ENCODE measurements at places on chromosomes 13 and 19.

DNA sequence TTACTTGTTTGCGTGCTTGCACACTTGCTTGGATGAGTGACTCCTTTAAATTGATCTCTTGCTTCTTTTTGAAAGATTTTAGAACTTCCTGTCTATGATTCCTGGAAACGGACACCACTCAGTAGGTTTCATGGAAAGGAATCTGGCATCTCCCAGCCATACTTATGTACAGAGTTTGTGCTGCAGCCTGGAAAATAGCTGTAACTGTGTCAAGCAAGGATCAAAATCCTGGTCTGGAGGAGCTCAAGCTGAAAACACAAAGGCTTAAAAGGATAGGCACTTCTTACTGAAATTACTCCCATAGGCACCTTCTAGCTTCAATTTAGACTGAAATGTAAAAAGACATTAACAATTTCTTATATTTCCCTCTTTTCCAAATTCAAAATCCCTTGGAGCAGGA, 1.4 kb upstream of the FREM2 start:
- no peak for DNase-seq

DNA sequence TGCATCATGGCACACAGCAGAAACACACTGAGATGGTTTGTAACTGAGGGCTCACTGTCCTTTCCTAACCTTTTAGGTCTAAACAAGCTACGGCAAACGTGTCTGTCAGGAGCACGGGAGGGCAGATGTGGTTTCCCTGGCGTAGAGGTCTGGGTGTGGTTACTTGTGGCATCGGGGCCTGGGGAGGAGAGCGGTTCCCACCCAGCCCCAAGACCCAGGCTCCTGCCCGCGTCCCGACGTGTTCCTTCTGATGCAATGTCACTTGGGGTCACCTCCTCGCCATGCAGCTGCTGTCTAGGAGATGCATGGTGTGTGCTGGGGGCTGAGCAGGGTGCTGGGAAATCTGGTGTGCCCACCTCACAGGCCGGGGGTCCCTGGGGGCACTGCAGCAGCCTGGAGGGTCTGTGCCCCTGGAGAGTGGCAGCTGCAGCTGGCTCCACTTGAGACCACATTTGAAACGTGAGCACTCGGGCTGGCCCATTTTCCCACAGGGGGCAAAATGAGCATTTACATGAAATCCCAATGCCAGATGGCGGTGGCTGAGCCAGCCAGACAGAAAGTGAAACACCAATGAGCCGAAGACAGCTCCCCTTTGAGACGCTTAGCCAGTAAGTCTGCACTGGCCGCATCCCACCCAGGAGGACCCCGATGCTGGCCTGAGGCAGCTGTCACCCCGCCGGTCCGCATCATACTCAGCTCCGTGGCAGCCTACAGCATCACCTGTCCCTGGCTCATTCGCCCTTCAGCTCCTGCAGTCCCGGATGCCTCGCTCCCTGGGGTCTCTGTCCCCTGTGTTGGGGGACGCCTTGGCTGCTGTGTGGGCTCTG, 22.3 kb upstream of the MYDGF start:
- no peak for DNase-seq

- DNase-seq = no peak
Measured at GRCh38 chr13:109273326-109273751, 513.0 kb downstream of the IRS2 start.

- no peak for DNase-seq
Measured at GRCh38 chr19:19613506-19613905, 5.0 kb downstream of the PBX4 start.

DNA sequence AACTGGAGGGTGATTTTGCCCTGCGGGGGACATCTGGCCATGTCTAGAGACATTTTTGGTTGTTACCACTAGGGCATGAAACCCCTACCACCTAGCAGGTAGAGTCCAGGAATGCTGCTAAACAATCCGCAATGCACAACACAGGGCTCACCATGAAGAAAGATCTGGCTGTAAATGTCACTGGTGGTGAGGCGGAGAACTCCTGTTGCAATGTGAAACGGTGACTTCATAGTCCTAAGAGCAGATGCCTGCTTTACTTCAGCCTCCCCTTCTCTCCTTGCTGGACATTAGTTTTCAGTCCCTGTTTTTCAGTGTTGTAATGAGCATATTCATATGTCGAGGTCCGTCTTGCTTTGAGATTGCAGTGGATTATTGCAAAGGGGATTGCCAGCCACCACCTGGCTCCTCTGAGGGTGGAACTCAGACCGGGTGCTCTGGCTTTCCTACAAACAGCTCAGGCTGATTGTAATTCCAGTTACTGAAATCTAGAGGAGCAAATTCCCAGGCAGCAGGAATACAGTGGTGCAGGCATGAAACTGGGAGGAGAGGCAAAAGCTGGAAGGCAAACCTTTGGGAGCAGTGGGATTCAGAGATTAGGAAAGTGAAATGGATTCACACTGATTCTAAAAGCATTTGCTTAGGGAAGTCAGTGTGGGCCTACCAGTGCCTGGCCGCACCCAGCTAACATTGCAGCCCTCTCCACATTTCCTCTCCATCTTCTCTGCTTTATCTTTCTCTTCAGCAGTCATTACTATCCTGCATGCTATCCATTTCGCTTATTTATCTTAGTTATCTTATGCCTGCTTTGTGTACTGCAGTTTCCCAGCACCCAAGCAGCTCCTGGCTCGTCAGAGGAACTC, 76.1 kb upstream of the PCDH8 start:
- DNase-seq = no peak

DNA sequence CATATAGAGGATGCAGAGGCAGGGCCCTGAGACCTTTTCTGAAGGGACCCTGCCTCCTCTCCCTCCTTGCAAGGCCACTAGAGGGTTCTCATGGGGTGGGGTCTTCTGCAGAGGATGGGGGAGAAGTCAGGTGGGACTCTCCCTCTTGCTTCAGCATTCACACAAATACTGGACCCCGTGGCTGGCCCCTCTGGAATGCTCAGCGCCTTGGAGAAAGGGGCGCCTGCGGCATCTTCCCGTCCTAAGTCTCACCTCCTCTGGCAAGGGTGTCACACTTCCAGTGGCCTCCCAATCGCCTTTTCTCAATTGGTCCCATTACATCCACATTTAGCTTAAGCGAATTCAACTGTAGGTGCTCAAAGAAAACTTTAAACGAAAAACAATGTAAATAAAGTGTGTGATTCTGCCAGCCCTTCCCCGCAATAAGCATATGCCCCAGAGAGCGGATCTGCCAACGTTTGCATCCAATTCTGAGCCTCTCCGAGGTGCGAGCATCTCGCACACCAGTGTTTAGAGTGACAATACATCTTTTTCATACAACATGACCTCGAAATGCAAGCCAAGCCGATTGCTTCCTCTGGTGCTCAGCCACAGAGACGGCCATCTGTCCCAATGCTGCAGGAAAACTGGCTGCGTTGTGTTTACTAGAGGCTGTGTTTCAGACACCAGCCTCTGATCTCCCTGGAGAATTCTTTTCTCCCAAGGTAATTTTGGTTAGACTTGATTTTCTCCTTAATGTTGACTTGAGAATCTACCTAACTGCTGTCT, 69.1 kb upstream of the WASF3 start:
- DNase-seq = peak; percentile 81

- no peak for DNase-seq
Measured at GRCh38 chr13:110001670-110002275, 215.4 kb upstream of the IRS2 start.

DNA sequence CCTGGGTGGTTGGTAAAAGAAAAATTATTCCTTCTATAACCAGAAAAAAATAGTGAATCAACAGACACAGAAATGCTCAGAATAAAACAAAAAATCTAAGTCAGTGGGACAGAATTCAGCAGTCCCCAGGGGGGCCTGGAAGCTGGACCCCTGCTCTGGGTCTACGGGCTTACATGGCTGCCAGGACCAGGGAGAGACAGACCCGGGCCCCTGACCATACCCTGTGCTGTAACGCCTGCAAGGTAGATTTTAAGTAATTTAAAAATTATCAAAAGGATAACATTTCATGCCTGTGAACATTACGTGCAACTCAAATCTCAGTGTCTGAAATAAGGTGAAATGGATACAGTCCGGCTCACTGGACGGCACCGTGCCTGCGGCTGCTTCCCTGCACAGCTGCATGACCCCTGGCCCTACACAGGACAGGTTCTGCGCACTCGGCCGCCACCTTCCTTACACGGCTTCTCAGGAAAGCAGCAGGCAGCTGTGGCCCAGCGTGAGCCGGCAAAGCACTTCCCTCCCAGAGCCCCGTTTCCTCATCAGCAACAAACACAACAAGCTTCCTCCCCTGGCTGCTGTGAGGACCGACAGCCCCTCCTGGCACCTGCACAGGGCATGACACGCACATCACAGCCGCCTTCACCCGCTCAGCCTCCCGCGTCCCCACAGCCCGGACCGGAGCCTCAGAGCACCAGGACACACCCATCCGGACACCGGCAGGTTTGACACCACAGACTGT, 22.2 kb downstream of the RASA3 start:
- no peak for DNase-seq

DNA sequence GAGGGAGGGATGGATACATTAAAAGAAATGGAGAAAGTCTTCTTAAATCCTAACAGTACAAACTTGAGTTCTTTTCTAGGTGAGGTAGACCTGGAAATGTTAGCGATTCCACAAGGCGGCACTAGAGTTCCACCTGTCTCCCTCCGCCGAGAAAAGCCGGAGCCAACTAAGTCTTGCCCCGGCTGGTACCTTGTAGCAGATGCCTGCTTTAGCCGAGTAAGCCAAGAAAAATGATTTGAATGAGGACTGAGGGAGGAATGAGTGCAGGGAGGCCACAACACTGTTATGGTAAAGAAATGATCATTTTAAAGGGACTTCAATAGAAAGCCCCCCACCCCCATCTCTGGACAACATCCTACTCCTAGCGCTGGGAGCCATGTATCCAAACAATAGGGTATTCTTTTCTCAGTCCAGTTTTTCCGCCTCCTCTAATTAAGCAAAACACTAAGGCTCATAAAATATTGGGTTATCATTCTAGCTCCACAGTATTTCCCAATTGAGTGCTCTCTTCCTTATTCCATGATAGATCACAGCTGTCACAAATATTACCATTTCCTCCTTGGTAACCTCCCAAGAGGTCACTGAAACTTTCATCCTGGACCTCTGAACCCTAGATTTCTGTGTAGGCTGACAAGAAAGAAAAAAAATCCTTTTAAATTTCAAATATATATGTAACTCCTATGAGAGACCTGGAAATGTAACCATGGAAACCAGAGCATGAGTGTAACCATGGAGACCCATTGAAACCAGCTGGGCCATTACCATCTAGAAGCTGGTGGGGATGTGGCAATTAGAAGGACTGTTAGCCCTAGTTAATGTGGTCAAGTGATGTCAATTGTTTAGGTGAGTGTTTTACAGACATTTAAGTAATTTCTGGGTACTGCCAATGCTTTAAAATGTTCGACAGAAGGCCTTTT, 58.3 kb downstream of the GPALPP1 start:
- DNase-seq = no peak

- DNase-seq = no peak
Measured at GRCh38 chr19:34990578-34991192, 9.4 kb upstream of the GRAMD1A start.

GRCh38 chr13:29500386-29500785, 95.1 kb downstream of the SLC7A1 start:
- DNase-seq = no peak

DNA sequence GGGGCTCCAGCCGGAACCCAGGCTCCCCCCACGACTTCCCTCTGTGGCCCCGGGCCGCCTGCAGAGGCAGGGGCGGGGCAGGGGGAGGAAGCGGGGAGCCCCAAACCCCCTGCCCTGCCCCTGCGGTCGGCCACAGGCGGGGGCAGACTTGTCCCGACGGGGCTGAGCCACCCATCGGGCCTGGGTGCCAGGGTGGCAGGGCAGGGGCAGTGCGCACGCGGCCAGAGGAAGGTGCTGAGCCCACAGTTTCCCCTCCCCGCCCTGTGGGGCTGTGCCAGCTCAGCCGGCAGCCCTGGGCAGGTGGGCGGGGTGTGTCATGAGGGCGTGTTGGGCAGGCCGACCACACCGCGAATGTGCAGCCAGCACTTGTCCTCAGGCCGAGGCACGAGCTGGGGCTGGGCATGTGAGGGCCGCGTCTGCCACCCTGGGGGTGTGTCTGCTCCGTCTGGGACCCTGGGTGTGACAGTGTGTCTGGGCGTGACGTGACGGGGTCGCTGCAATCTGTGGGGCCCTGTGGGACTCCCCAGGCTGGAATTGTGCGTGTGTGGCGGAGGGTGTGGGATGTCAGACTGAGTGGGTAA, 17.7 kb downstream of the CCDC97 start:
- DNase-seq = no peak

- no peak for DNase-seq
Measured at GRCh38 chr13:86000546-86000945, 201.3 kb upstream of the SLITRK6 start.

DNA sequence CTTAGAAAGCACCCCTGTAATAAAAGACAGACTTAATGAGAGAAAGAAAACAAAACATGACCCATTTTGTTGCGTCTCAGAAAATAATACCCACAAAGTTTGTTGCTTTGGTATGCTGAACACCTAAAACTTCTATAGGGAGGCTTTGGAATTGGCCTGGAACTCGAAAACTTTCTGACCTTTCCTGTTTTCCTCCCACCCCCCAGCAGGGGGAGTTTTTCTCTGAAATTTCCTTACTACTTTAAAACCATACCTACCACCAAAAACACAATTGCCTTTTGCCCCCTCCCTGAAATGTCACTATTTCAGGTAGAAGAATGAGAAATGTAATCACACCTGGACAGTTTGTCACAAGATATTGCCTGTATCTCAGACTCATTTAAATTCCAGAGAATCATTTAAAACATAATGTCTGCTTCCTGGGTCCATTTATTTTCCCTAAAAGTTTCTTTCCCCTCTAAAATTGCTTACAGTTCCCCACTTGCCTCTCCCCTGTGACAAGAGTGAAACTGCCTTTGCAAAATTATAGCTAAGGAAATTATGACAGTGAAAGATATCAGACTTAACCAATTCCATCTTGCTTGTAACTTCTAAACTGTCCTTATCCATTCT, 2700.2 kb downstream of the PCDH9 start:
- no peak for DNase-seq

GRCh38 chr19:49859682-49860335, 7.6 kb downstream of the PNKP start:
- DNase-seq = no peak

- DNase-seq = no peak
Measured at GRCh38 chr13:114026481-114026880, 52.6 kb upstream of the C13orf46 start.

DNA sequence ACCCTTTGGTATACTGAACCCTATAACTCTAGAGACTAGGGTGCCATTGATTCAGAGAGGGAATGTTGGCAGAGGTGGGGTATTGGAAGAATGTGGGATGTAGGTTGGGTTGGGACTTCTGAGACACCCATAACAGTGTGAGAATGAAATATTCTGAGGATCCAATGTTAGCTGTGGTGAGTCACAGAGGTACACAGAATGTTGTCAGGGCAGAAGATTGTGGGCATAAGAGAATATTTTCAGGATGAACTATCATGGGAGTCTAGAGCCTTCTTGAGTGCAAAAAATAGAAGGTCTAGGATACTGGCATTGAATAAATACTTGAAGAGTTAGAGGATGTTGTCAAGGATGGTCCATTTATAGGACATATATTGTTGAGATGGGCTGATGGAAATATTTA, 9.0 kb downstream of the KLK13 start:
- DNase-seq = no peak

- DNase-seq = no peak
Measured at GRCh38 chr13:52779103-52779502, 39.5 kb upstream of the CNMD start.
